Stimulated activated CD4-positive, alpha-beta T cell treated with anti-CD3 and anti-CD28 coated beads, Interleukin-15, amount 100 ng/mL, for 1 hour (primary cell): ENCODE measurements at places on chromosomes 16 and 17.
A peak's percentile ranks its signal among the peaks of the same experiment; 100 is the strongest.

DNA sequence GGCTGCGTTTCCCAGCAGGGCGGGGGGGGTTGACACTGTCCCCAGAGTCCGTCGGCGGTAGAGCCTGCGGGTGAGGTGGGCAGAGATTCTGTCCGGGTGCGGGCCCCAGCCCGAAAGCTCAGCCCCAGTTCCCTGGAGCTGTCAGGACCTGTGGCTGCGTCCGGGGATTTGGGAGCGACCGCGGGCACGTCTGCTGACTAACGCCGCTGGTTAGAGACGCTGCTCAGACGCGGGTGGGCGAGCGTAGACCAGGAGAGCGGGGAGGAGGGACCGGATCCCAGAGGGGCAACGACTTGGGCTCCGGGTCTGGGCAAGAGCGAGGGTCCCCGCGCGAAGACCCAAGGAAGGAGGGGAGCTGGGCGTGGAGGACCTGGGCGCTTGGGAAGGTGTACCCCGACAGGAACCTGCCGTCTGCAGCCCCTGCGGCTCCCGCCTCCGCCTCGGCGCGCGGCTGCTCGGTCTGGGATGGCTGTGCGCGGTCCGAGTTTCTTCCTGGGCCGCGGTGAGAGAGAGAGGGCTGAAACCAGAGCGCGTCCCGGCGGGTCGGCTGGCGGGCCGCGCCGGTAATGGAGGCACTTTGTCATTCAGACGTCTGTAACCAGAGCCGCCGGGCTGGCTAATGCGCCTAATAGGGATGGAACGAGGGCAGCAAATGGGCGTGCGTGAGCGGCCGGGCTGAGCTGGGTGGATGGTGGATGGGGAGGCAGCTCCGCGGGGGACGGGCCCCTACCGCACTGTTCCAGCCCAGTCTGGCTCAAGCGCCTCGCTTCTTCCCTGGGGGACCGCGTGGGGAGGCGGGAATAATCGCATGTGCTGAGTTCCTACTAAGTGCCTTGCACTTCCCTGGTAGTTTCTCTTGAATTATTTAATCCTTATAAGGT lies 2.3 kb downstream of the NGFR start:
- peak; percentile 4 for DNase-seq

DNA sequence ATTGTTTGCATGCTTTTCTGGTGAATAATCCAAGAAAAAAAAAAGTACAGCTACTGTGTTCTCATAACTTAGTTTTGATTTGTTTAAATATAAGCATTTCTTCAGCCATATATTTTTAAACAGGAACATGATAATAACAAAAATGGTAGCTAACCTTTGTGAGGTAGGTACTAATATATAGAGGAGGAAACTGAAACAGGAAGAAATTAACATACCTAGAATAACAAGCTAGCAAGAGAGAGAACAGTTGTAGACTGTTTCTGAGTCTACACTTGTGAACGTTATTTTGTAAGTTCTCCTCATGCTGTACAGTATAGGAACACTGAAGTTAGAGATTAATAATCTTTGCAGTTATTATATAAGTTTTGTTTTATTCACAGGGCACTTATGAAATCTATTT lies 49.3 kb downstream of the NSRP1 start:
- no peak for DNase-seq

GRCh38 chr17:83067718-83068261 lies 11.6 kb upstream of the METRNL start:
- DNase-seq: no peak

GRCh38 chr17:79539944-79540705 lies 70.7 kb downstream of the RBFOX3 start:
- DNase-seq: no peak

DNA sequence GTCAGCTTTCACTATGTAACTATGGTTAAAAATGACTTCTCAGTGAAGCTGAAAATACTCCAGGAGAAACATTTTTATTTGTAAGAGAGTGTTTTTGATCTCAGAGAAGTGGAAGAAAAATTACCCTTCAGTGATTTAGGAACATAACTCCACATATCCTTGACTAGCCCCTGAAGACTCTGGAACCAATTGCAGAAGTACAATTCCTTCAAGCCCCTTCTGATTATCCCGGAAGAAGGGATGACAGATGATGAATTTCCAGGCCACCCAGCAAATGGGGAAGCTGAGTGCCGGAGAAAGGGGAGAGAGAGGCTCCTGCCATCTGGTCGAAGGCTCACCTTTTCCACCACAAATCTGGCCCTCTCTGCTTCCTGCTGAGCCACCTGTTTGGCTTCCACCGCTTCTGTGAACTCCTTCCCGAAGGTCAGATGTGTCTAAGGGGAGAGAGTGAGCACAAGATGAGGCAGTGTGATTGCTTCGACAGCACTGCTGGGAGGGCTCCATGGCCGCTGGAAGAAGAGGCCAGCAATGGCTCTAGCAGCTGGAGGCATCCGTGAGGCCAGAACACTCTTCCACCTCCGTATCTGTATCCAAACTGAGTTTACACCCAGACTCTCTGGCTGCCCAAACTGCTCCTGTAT lies 8.1 kb downstream of the PHB1 start:
- DNase-seq: no peak

- no peak for DNase-seq
Measured at GRCh38 chr17:77106874-77107358, 33.9 kb upstream of the SEC14L1 start.

DNA sequence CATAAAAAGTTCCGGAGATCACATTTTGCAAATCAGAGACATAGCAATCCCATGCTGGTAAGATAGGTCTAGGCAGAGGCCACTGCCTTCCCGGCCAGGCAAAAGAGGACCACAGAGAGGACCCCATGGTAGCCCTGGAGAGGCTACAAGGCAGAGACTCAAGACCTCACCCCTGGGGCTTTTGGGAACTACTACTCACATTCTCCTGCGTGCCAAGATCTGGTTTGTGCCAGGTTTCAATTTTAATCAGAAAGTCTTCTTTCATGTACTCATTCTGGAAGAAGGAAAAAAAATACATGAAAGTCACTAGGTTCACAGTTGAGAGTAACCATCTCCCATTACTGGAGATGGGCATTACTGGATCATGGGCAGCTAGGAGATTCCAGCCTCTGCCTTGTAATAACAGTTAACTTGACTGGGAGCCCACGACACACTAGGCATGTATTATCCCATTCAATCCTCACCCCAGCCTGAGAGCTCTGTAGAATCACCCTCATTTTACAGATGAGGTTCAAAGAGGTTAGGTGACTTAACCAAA lies 21.2 kb downstream of the PITPNA start:
- no peak for DNase-seq

- no peak for DNase-seq
Measured at GRCh38 chr16:31149894-31150890, at the start of gene PRSS36. TSS of gene PRSS36 (minus strand) at chr16:31150066. CDS start at chr16:31150035, 31 bp downstream.

GRCh38 chr16:3971706-3972105 lies 91.2 kb upstream of the CREBBP start:
- no peak for DNase-seq

GRCh38 chr16:27430923-27431484 lies 29.0 kb downstream of the IL21R start:
- no peak for DNase-seq

- no peak for DNase-seq
Measured at GRCh38 chr16:50449800-50450199, 81.0 kb upstream of the BRD7 start.

DNA sequence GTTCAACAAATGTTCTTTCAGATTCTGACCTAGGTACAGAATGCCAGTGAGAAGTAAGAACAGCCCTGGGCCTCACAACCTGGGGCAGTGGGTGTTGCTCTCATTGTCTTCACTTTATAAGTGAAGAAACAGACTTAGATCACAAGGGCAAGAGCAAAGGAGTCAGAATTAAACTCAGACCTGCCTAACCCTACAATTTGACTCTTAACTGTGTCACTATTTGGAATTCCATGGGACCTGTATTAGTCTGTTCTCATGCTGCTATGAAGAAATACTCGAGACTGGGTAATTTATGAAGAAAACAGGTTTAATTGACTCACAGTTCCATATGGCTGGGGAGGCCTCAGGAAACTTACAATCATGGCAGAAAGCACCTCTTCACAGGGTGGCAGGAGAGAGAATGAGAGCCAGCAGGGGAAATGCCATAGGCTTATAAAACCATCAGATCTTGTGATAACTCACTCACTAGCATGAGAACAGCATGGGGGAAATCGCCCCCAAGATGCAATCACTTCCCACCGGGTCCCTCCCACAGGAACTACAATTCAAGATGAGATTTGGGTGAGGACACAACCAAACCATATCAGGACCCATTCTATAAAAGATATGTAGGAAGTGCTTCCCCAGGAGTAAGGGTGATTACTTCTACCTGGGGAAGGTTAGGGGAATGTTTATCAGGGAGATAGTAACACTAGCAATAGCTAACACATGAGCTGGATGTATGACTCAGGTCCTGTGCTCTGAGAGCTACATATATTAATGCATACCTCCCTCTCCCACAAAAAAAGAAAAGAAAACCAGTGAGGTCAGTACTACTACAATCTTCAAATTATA lies 270.1 kb downstream of the SOX9 start:
- no peak for DNase-seq

DNA sequence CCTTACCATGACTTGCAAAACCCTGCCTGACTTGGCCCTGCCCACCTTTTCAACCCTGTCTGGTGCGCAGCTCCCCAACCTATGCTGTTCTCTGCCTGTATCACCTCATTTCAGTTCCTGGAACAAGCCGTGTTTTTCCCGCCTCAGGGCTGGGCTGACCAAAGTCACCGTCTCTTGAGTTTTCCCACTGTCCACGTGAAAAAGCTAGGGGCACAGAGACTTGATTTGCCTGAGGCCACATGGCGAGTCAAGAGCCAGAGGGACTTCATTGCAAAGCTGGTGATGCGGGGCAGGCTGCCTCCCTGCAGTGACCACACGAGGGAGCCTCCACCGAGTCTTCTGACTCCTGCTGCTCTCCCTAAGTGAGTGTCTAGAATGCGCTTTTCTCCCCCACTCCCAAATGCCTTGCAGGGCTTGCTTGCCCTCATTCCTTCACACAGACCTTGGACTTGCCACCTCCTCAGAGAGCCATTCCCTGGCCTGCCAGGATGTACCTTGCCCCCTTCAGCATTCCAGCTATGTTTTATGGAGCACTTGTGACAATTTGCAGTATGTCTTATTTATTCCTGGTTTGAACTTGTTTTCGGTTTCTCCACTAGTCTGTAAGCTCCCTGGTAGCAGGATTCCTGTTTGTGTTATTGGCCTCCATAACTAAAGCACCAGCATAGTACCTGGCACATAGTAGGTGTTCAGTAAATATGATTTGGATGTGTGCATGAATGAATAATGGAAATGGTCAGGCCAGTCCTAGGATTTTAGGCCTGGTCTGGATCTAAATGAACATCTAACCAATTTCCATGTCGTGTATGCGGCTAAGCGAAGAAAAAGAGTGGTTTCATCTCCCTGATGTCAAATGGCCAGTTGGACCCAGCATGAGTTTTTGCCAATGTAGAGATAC lies 252.3 kb downstream of the SNX29 start:
- DNase-seq: peak; percentile 3

DNA sequence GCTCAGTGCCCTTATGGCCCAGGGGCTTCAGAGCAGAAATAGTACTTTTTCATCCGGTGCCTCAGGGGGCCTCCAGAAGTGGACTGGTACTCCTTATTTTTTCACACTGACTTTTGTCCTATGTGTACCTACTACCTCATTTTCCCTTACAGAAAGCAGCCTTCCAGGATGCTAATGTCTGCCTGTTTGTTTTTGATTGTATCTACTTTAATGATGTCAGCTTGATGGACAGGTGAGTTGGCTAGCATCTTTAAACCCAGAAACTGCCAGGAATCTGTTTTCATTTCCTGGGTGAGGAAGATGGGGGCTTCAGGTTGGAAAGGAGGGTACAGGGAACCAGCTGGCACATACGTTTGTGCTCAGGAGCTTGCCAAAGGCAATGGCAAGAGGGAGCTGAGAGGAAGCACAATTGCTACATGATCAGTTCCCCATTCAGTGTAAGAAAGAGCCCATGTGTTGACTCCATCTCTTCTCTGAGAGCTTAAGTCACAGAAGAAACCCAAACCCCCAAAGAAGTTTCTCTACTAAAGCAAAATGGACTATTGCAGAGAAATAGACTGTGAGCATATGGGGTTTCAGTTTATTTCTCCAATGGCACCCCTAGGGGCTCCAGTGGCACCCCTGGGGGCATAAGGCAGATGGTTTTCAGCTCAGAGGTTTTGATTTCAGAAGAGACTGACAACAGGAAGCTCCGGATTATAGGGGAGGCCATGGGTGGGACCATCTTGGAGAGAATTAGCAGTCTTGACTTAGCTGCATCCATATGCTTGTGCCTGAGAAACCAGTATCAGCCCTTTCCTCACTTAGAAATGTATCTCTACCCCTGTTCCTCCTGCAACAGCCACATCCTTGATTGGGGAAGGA lies 16.3 kb downstream of the LIG3 start:
- no peak for DNase-seq

DNA sequence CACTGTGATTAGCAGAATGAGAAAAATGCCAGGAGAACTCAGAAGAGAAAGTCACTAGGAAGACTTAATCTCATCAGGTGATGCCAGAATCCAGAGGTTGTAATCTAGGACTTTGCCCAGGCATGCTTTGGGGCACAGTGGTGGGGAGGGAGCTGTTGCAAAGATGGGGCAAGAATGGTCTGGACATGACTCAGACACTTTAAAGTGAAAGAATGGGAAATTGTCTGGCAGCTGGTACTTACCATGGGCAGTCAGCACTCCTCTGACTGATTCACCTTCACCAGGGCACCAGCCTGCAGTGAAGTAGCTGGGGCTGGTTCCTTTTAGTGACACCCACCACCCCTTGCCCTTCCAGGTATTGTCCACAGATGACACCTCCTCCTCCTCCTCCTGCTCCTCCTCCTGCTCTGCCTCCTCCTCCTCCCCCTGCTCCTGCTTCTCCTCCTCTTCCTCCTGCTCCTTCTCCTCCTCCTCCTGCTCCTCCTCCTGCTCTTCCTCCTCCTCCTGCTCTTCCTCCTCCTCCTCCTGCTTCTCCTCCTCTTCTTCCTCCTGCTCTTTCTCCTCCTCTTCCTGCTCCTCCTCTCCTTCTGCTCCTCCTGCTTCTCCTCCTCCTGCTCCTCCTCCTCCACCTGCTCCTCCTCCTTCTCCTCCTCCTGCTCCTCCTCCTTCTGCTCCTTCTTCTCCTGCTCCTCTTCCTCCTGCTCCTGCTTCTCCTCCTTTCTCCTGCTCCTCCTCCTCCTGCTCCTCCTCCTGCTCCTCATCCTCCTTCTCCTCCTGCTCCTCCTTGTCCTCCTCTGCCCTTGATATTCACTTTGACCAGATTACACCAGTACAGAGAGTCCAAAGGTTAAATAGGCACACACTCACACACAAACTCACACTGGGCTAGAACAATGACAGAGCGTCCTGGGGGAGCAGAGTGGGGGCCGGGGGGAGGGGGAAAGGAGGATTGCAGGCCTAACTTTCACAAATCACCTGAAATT lies at the start of gene CHD9NB:
Gene CHD9NB (minus strand): TSS at position 379 of the 983 bp plus-strand sequence. CDS start 8,739 bp downstream, outside the sequence.
- no peak for DNase-seq

- no peak for DNase-seq
Measured at GRCh38 chr16:50253514-50253910, 12.8 kb upstream of the ADCY7 start.

- no peak for DNase-seq
Measured at GRCh38 chr17:16438173-16438556, 22.8 kb downstream of the TRPV2 start.
